Type B pancreatic cell (in vitro differentiated cells): ENCODE measurements at places on chromosomes 7 and 10.

GRCh38 chr7:114084472-114085312 is 165.9 kb upstream of the PPP1R3A start:
- DNase-seq = no peak

GRCh38 chr10:89226891-89227290 is 19.8 kb upstream of the CH25H start:
- no peak for DNase-seq

GRCh38 chr10:43389867-43390266 is 18.4 kb downstream of the FXYD4 start:
- DNase-seq = no peak

DNA sequence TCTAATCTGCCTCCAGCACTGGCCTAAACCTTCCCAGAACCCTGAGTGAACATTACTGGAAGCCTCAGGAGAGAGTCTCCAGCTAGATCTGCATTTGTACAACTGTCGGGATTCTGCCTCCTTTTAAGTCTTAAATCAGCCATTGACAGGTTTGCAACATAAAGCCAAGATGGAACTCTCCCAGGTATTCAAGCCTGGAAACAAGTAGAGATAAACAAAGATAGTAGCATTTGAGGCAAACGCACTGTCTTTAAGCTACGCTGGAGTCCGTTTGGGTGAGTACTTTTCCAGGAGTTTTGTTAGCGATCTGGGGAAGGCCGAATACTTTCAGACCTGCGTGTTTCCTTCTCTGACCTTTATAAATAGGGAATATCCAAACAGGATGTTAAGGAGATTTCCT is 317.2 kb upstream of the FZD8 start:
- DNase-seq = no peak

- DNase-seq = no peak
Observed at GRCh38 chr7:135938563-135938962, 38.6 kb downstream of the MTPN start.

- no peak for DNase-seq
Observed at GRCh38 chr10:48681740-48682139, 2.9 kb upstream of the WDFY4 start.

DNA sequence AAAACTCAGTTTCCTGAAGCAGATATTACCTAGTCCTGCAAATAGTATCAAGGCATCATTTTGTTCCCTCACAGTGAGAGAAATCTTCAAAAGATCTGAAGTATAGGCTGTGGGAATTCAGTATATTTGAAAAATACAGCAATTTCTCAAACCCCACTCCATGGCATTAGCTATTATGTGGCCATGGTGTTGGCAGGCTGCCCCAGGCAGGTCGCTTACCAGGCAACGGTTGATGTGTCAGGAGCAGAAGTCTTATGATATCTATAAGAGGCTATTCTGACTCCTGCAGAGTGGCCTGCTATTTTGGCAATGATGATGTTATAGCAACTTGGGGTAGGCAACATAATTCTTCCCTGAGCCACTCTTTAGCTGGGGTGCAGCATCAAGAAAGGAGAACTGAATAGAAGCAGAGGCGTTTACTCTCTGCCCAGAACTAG is 187.9 kb downstream of the PLXDC2 start:
- no peak for DNase-seq

- DNase-seq = peak; percentile 67
Observed at GRCh38 chr7:104328296-104328969, at the start of gene LHFPL3. TSS of gene LHFPL3 (plus strand) at chr7:104328603.

DNA sequence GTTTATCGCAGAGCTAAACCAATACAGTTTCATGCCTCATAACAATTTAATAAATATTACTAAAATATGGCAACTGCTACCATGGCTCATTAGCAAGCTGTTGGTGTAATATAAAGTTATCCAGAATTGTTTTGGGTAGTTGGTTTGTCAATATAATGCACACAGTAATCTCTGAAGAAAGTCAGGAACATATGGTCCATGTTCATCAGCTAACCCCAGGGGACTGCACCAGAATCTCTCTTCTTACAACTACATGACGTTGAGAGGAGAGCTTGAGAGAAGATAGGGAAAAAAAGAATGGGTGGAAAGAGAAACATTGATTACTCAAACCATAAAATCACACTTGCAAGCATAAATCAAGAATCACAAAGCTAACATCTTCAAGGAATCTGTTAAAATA is 333.7 kb downstream of the NRG3 start:
- no peak for DNase-seq

- no peak for DNase-seq
Observed at GRCh38 chr10:93600446-93601145, 439 bp downstream of the RBP4 start.

DNA sequence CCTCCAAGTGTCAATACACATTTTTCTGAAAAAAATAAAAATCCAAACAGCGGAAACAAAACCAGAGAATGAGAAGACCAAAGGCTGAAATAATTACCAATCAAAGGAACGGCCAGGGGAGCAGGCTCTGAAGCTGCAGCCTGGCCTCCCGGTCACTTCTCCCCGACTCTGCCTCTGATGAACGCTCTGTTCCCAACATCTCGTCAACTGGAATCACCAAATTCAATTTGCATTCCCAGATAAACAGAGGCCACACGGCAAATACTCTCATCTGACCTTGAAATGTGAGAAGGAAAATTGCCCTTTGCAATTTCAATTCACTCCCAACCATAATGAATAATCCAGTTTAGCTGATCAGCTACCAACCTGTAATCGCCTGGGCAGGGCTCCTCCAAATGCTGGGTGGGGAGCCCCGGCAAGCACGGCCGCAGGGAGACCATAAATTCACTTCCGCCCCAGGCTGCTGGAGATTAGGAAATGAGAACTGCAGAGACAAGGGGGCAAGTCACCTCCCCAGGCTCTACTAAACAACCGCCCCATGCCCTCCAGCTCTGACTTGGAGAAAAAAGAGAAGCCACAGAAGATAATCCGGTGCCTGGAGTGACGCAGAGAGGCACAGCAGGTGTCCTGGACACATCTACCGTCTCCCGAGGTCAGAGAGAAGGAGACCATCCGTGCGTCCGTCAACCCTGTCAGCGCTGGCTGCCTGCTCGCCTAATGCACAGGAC is 153.2 kb downstream of the MAD1L1 start:
- no peak for DNase-seq

DNA sequence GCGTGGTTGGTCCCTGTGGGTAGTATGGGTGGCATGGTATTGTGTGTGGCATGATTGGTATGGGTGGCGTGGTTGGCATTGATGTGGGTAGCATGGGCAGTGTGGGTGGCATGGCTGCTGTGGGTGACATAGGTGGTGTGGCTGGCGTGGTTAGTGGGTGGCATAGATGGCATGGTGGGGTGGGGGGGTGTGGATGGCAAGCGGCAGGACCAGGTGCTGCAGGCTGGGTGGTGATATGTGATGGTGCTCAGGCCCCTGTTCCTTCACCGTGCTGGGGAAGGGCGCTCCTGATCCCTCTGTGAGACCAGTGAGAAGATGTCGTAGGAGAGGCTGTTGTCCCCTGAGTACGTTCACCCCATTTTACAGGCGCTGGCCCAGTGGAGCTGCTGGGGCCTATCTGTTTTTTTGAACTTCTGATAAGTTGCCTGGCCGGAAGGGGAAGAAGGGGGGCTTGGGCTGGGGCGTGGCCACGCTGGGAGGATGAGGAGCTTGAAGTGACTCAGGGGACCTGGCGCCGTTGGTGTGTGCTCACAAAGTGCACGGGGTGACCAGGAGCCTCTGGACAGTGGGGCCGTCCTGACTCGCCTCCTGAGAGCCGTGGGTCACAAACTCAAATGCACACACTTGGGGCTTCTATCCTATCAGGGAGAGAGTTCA is 17.5 kb downstream of the INPP5A start:
- no peak for DNase-seq

GRCh38 chr7:102044984-102045673 is 227.7 kb downstream of the CUX1 start:
- peak; percentile 76 for DNase-seq

DNA sequence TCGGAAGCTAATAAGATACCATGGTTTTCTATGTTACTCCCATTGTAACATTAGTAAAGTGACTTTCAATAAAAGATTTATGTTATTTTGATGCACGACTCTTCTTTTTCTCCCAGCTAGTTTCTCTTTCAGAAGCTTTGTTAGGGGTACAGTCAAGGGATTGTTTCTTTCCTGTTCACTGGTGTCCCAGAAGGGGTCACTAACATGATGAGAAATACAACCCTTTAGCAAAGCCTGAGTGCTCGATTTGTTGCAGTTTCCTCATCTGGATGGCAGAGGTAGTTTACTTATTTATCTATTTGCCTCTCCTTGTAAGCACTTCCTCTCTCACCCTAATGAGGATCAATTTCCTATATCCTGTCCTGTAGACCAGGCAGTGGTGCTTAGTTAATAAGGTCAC is 17.0 kb downstream of the SRI start:
- DNase-seq = no peak

DNA sequence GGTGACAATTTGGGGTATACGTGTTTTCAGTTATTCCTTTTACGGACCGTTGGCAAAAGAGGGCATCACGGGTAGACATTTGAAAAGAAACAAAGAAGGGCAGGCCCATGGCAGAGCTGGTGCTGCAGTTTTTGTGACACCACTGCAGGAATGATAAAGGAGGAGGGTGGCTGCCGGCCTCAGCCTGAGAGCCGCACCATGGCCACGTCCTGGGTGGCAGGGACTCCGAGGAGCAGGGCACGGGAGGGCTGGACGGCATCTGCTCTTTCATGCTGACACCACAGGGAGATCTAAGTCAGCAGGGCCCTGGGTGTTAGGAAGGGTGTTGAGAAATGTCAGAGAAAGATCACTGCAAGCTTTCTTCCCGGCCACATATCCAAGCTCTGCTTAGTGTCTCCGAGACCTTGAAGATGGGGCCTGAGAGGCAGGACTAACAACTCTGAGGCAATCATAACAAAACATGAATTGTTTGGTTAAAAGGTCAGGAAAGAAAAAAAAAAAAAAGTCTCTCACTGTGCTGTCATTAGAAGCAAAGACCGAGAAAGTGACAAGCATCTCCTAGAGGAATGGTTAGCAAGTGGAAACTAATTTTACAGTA is 36.6 kb downstream of the INSYN2A start:
- no peak for DNase-seq

DNA sequence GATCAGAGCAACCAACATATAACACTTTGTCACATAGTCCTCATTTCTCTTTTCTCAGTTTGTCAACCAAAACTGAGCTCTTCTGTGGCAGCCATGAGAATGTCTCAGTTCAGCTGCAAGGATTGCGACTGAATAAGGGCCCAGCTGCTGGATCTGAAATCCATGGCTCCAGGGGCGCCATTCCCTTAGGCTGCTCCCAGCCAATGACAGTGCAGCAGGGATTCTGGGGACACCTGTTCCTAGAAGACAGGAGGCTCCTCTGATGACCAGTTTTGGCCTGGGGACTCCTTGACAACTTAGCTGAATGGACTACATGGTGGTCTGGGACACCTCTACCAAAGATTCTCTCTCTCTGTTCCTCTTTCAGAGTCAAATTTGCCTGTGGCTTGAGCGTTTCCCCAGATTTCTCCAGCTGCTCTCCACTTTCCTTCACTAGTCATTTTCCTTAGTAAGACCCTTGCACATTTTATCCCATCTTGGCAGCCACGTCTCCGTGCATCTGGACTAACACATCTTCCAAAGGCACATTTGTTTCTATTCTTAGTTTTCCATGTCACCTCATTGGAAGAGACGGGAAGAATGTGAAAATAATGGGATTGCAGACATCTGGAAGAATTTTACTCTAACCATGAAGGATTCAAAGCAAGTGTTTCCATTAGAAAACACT is 28.1 kb upstream of the KIF5B start:
- DNase-seq = no peak

DNA sequence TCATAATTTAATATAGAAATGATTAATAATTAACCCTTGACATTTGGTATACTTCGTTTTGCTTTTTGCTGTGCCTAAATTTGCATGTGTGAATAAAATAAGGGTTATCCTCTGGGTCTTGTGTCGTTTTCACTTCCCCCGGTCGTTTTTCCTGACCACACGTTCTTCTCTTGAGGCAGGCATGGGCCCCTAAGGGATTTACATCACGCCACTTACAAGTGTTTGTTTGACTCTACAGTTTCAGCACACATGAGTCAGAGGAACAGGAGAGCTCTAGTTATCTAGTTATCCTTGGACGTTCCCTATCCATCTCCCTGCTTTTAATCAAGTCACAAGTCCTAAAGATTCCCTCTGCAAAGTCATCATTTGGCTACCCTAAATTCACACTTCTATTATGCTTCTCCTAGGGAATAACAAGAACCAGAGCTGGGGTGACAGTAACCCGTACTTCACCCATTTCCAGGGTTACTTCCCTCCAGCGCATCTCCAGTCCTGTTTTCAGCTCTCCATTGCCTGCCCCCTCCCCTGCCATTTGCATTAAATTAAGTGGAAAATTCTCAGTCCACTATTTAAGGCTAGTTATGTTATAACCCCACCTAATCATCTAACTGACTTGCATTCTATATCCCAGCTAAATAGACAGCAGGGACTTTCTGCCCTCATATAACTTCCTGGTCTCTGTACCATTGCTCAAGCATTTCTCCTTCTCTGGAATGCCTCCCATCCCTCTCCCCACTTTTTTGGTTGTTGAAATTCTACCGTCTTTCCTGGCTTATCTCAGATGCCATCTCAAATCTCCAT is 206.9 kb downstream of the PTEN start:
- DNase-seq = no peak

DNA sequence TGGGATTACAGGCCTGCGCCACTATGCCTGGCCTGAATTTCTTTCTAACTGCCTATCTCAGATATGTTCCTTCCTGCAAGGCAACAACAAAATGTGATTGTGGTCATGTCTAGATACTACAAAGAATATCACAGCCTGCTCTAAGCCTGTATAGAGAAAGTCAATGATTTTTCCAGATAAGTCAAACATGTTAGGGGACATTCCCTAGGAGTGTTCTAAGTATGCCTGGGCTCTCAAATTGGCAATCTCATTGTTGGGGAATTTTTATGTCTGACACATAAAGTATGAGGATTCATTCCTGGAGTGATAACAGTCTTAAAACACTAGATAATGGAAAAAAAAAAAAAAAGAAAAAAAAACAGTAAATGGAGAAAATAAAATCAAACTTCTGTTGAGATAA is 406.1 kb downstream of the GATA3 start:
- no peak for DNase-seq

- no peak for DNase-seq
Observed at GRCh38 chr7:24971333-24972165, 8.4 kb downstream of the OSBPL3 start.

DNA sequence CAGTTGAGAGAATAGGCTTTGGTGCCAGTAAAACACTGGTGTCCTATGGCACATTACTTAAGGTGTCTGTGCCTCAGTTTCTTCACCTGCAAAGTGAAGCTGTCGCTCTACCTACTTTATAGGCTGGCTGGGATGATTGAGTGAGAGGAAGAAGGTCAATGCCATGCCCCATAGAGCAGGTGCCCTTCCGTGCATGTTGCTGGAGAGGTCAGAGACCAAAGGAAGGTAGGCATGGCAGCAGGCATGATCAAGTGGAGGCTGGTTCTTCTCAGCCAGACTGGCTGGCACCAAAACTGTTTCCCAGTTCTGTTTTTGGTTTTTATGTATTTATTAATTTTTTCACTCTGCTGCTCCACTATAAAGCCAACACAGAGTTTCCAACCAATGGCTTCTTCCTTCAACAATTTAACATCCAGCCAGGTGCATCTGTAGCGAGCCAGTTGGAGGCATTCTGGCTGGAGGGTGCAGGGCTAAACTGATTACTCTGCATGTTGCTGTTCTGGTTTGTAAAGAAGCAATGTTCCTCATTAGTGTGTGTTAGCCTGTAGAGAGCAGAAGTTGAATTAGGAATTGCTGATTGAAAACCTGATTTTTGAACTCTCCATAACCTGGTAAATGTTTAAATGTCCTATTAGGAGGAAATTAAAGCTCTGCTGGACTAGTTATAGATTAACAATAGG is 144.3 kb upstream of the TNS3 start:
- DNase-seq = no peak
